ENCODE measurements at places on chromosomes 7 and 10.

DNA sequence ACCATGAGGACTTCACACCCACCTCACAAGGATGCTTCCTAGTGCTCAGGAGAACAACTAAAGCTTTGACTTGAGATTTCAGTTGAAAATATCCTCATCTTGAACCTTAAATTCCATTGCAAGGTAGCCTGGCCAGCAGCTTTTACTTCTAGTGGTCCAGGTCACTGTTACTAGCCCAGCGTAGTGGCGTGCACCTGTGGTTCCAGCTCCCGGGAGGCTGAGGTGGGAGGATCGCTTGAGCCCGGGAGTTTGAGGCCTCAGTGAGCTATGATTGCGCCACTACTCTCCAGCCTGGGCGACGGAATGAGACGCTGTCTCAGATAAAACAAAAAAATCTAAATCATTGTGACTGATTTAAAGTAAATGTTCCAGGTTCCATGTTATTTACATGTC lies 28.3 kb upstream of the PRKAR1B start:
- DNase-seq: no peak

GRCh38 chr7:51187941-51188340 lies 128.7 kb downstream of the COBL start:
- no peak for DNase-seq

- DNase-seq: no peak
Measured at GRCh38 chr7:73954181-73954580, 73.8 kb upstream of the ELN start.

DNA sequence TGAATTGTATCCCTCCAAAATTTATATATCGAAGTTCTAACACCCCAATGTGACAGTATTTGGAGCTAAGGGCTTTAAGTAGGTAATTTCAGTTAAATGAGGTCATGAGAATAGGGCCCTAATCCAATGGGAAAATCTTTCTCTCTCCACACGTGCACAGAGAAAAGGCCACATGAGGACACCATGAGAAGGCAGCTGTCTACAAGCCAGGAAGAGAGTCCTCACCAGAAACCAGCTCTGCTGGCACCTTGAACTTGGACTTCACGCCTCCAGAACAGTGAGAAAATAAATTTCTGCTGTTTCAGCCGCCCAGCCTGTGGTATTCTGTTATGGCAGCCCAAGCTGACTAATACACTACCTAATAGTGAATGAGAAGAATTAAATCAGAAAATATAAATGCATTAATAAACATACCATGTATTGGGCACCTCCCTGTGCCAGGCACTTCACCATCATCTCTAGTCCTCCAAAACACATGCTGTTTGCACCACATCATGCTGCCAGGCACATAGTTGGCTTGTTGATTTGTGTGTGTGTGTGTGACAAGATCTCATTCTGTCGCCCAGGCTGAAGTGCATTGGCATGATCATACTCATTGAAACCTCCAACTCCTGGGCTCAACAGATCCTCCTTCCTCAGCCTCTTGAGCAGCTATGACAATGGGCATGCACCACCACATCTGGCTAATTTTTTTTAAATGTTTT lies 9.1 kb upstream of the TOMM7 start:
- no peak for DNase-seq

DNA sequence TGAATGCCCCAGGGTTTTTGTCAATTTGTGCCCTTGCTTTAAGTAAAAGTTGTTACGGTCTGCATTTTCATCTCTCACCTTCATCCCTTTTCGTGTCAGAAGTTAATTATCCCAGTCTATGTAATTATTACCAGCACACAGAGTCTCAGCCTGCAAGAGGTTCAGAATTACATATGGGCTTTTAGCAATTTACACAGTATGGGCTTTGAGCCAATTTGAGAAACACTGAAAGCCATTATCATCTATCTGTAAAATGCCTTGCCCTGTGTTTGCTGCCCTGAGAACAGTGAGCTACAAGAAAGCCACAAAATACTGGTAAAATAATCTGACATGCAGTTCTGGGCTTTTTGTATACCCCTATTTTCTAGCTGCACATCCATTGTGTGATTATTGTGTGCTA lies 125.6 kb upstream of the STEAP4 start:
- no peak for DNase-seq

- DNase-seq: no peak
Measured at GRCh38 chr10:114581071-114581470, 77.0 kb downstream of the ABLIM1 start.
